ENCODE measurements at places on chromosomes 11 and 22. TPM values are rescaled to one million over a fixed set of nuclear protein-coding genes. Genes with fewer than 3 reads are reported as not detected.

GGT5 gene
- 42.4 TPM for total RNA-seq

PNPLA3 gene
- total RNA-seq, result not detected

PPARA gene
- 63.6 TPM for total RNA-seq

ZP1 gene
- total RNA-seq, result not detected

TPH1 gene
- total RNA-seq, result 0.31 TPM

HEPHL1 gene
- total RNA-seq, result not detected

GPR83 gene
- total RNA-seq, result 0.19 TPM

OR8G5 gene
- total RNA-seq, result not detected

SMTNL1 gene
- total RNA-seq, result not detected

CD248 gene
- total RNA-seq, result 22.7 TPM

ARHGAP8 gene
- total RNA-seq, result 1.9 TPM

MYOD1 gene
- total RNA-seq, result not detected

C11orf97 gene
- not detected for total RNA-seq

KCNK4 gene
- not detected for total RNA-seq

ART5 gene
- 0.47 TPM for total RNA-seq

NRXN2 gene
- total RNA-seq, result 5.7 TPM

PLAAT4 gene
- 12.9 TPM for total RNA-seq

CAPN5 gene
- 4.6 TPM for total RNA-seq

CALCA gene
- not detected for total RNA-seq

CREBZF gene
- total RNA-seq, result 19.1 TPM

MS4A3 gene
- not detected for total RNA-seq

TEX12 gene
- not detected for total RNA-seq

SEC14L3 gene
- total RNA-seq, result not detected

GAB4 gene
- not detected for total RNA-seq

IZUMO1R gene
- total RNA-seq, result not detected

BUD13 gene
- 8.5 TPM for total RNA-seq

RCOR2 gene
- 1.6 TPM for total RNA-seq

ASPHD2 gene
- total RNA-seq, result 0.50 TPM

TMEM184B gene
- 48.2 TPM for total RNA-seq

MS4A4A gene
- total RNA-seq, result 21.3 TPM

SVIP gene
- 36.5 TPM for total RNA-seq

KCNJ1 gene
- total RNA-seq, result not detected

TNNT3 gene
- total RNA-seq, result 39.9 TPM

RBMXL2 gene
- total RNA-seq, result not detected

LMO1 gene
- not detected for total RNA-seq

FAT3 gene
- total RNA-seq, result 1.5 TPM

ENDOD1 gene
- total RNA-seq, result 14.6 TPM

UBQLNL gene
- 0.20 TPM for total RNA-seq

OR8B8 gene
- total RNA-seq, result 0.20 TPM

SYCE3 gene
- not detected for total RNA-seq

RASD2 gene
- total RNA-seq, result 0.78 TPM

MUC6 gene
- not detected for total RNA-seq

TBX10 gene
- total RNA-seq, result not detected

HBB gene
- 63.4 TPM for total RNA-seq

ARHGAP42 gene
- total RNA-seq, result 8.6 TPM

NFAM1 gene
- total RNA-seq, result 4.9 TPM

INPP5J gene
- 28.8 TPM for total RNA-seq

DGAT2 gene
- 8.5 TPM for total RNA-seq

GALNT18 gene
- total RNA-seq, result 17.5 TPM

BIK gene
- total RNA-seq, result not detected

GDPD4 gene
- not detected for total RNA-seq

MISFA gene
- total RNA-seq, result 16.4 TPM

Measured in right cardiac atrium (tissue), 5 donors.